Stimulated activated CD4-positive, alpha-beta T cell treated with anti-CD3 and anti-CD28 coated beads, Interleukin-1b, Interleukin-23, amount 100 ng/mL, for 48 hours (primary cell): ENCODE measurements at places on chromosomes 12 and 14.

- DNase-seq: no peak
These were observed 19.1 kb upstream of the TBX3 start for GRCh38 chr12:114703060-114703493.

GRCh38 chr12:114371733-114372132 is 34.2 kb downstream of the TBX5 start:
- DNase-seq: no peak

GRCh38 chr12:30679241-30679640 is 16.4 kb downstream of the IPO8 start:
- no peak for DNase-seq

DNA sequence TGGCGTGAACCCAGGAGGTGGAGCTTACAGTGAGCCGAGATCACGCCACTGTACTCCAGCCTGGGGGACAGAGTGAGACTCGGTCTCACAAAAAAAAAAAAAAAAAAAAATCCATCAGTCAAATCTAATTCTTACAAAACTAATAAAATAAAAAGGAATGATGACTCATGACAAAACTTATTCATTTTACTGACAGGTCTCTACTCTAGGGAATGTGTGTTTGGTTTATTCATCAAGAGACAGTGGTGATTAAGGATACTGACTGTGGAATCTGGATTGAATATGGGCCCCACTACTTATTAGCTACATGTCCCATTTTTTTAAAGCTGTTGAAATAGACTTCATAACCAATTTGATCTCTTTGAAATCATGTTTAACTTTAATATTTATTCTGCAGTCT is 29.3 kb upstream of the GAS2L3 start:
- no peak for DNase-seq

DNA sequence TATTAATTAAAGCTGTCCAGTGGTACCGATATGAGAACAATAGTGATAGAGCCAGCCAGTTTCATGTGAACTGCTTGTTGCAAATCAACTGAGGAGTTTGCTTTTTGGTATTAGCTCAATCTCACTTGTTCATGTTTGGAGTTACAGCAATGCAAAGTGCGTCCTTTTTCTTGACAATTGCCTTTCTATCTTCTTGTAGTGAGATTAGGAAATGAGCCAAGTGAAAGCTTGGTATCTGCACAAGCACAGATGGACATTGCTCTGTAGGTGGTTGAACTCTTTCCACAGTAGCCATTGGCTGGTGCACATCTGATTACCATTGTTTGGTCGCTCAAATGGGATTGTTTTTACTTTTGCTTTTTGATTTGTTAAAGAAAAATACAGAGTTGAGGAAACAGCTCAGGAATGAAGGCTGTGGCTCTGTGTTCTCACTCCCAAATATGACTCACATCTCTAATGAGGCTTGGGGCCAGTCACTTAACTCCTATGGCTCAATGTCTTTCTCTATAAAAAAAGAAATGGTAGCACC is 241.4 kb downstream of the BMP4 start:
- DNase-seq: no peak

GRCh38 chr14:92905667-92906066 is 17.3 kb upstream of the CHGA start:
- DNase-seq: no peak

DNA sequence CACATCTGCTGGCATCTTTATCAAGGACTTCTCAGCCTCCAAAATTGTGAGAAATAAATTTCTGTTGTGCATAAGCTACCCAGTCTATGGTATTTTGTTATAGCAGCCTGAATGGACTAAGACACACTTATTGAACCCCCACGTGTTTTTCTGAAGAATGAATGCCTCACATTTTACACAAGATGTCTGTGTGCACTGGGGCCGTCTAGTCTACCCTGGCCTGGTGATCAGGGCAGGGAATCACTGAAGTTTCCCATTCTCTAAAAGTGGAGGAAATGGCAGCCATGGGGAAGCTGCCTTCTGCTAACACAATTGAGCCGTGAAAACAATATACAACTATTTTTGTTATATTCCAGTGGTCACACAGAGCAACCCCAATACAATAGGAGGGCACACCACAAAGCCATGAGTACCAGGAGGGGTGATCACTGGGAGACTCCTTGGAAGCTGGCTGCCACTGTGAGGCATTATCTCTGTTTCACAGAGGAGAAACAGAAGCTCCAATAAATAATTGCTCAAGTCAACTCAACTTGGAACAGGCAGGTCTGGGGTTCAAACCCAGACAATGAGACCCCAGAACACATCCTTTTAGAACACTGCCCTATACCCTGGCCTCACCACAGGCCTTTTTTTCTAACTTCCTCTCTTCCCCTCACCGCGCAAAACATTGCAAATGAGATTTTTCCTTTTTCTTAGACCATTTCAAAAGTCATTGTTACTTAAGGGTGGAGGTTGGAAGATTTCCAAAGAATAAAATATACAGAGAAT is 18.3 kb upstream of the LTA4H start:
- DNase-seq: no peak

GRCh38 chr14:61531465-61532122 is 163.7 kb upstream of the HIF1A start:
- no peak for DNase-seq
